Suppressor macrophage treated with lipopolysaccharide for 4 hours (primary cell): ENCODE measurements at places on chromosomes 7 and 10.

- no peak for DNase-seq
These were observed 137.6 kb downstream of the ADAM12 start for GRCh38 chr10:126250527-126251310.

DNA sequence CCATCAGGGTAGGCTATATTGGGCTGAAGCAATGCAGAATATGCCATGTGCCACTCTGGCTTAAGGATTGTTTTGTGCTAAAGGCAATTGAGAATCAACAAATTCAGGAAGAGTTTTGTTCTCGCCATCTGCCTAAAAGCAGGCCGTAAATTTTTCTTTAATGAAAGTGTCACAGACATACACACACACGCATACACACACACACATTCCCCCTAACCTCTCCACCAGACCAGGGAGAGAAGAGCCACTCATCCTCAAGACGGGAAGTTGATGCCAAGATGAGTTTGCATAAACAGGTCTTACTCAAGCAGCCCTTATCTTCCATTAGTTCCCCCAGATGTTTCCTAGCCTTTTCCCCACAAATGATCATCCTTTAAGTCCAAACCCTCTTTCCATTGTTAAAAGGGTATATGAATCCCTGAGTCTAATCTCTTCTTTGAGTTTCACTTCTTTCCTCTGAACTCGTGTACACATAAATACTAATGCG, 59.6 kb upstream of the TRIM24 start:
- DNase-seq: no peak

- no peak for DNase-seq
These were observed 89.3 kb downstream of the BEND7 start for GRCh38 chr10:13439313-13440184.

GRCh38 chr7:128937647-128938543, at the start of gene IRF5:
Gene IRF5, plus strand, starts transcription at chr7:128937927. Its CDS starts 4,155 bp downstream, at chr7:128942082.
- peak; percentile 78 for DNase-seq

GRCh38 chr7:44322631-44323363, 2.6 kb downstream of the CAMK2B start:
- no peak for DNase-seq

GRCh38 chr10:19702215-19702614, 114.0 kb upstream of the PLXDC2 start:
- DNase-seq: peak; percentile 9

- no peak for DNase-seq
These were observed 10.8 kb downstream of the ERLIN1 start for GRCh38 chr10:100174699-100175677.

- no peak for DNase-seq
These were observed 164.3 kb upstream of the AKR1E2 start for GRCh38 chr10:4661511-4662255.

GRCh38 chr10:127756264-127756663, 19.3 kb downstream of the FOXI2 start:
- peak; percentile 7 for DNase-seq

GRCh38 chr7:36406156-36406555, 16.5 kb downstream of the ANLN start:
- no peak for DNase-seq

DNA sequence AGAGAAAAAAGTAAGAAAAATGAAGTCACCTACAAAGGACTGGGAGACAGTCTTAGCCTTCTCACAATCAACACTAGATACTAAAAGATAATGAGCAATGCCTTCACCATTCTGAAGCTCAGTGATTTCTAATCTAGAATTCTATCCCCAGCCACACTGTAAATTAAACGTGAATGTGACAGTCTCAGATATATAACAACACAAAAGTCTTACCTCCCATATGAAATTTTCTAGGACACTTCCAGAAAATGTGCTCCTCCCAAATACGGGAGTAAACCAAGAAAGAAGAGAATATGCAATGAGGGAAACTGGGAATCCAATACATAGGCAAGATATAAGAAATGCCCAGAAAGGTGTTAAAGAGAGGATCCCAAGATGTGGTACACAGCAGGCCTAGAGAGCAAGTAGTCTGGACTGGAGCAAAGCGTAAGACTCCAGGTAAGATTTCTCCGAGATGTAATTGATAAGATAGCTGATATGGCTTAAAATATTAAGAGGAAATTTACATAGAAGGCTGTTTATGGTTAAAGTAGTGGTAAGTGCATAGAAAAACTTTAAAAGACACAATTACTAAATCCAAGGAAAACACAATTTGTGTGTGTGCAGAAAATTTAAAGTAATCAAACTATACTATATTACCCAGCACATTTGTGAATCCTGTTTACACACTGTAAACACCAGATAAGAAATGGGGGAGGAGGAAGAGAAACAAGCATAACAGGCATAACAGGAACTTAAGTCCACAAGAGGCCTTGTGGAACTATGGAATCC, 44.1 kb downstream of the SGMS1 start:
- DNase-seq: peak; percentile 12
